Right cardiac atrium (tissue), 5 donors: ENCODE measurements at places on chromosomes 3 and 15.
A peak's percentile ranks its signal among the peaks of the same experiment; 100 is the strongest.

GRCh38 chr3:52004163-52004787, 8.6 kb upstream of the RPL29 start:
- DNase-seq: peak; percentile 84

GRCh38 chr15:89335298-89336041, 846 bp upstream of the POLG start:
- DNase-seq: peak; percentile 52

GRCh38 chr3:128281056-128281455, 127.8 kb downstream of the EEFSEC start:
- no peak for DNase-seq

DNA sequence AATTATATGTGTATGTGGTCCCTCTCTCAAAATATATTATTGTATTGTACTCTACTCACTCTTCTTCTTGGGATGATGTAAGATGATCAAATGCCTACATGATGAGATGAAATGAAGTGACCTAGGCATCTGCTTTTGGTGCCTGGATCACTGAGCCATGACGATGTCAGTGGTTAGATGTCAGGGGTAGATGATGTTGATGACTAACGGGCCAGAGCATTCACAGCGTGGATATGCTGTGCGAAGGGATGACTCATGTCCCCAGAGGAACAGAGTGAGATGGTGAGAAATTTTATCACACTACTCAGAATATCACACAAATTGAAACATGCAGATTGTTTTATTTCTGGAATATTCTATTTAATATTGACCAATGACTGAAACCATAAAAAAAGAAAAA, 233.9 kb upstream of the CADM2 start:
- no peak for DNase-seq

DNA sequence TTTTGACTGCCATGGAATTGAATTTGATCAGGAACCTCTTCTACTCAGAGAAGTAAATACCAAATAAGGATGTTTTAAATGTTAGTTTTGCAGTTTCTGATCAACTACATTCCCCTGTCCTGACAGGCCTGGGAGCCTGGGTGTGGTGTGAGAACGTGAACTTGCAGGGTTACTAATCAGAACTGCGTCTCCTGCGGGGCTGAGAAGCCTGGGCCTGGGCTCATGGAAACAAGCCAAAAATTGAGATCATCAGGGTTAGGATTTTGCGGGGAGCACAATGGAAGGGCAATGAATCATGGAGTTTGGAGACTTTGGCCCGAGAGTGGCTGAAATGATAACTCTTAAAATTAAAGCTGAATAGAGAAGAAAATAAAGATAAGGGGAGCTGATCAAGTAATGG, 47.8 kb upstream of the C3orf70 start:
- DNase-seq: no peak

DNA sequence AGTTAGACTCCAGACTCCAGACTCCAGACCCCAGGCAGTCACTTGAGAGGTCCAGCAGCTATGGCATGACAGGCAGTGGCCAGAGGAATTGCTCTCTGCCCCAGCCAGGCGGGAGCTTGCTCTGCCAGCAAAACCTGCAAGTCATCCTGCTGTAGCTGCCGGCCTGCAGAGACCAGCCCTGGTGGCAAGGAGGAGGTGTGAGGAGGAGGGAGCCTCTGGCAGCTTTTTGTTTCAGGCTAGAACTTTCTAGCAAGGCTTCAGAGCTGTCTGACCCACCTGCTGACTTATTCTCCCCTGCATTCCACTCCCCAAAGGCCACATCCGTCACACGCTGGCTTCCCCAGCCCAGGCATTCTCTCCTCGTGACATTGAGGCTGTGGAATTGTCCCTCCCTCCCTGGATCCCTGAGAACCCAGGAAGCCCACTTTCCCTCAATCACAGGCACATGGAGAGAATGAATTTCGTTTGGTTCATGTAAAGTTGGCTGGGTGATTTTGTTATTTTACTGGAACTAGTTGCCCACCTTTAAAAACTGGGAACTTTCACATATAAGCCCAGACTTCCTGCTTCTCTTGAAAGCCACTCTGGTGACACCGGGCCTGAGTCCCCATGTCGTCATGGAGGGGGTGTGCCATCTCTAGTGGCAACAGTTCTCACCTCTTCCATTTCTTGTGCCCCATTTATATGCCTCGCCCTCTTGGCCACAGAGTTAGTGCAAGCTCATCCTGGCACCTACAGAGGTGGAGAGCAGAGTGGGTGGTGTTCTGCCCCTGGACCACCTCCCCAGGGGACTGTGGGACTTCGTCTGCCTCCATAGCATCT, 82.7 kb downstream of the ABHD5 start:
- peak; percentile 39 for DNase-seq

DNA sequence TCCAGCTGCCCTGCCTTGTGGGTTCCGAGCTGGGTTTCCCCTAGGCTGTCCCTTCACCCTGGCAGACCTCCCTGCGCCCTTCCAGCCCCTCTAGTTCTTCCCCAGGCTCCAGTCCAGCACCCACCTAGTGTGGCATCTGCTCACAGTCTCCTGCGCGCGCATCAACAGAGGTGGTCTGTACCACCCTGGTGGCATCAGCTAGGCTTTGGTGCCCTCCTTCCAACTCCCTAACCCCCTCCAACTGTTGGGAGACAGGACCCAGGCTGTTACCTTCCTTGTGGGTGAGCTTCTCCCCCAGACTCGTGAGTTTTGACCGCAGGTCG, 8.0 kb downstream of the CALML4 start:
- DNase-seq: no peak

DNA sequence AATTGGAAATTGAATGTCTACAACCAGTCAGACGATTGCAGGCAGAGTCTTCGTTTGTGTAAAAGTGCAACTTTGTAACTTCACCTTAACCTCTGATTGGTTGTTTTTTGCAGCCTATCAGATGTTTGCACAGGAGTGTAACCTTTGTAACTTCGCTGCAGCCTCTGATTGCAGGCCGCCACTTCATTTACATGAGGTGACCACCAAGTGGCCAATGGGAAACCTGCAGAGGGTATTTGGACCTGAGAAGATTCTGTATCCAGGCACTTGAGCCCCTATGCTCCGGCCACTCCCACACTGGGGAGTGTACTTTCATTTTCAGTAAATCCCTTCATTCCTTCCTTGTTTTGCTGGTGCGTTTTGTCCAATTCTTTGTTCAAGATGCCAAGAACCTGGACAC, 68.1 kb upstream of the PFN2 start:
- DNase-seq: no peak

GRCh38 chr15:89104172-89104564, 15.9 kb downstream of the ABHD2 start:
- peak; percentile 48 for DNase-seq

- DNase-seq: no peak
These were observed 76.1 kb downstream of the FRMD4B start for GRCh38 chr3:69309814-69310213.

- DNase-seq: no peak
These were observed 15.0 kb downstream of the MBNL1 start for GRCh38 chr3:152283492-152284381.

DNA sequence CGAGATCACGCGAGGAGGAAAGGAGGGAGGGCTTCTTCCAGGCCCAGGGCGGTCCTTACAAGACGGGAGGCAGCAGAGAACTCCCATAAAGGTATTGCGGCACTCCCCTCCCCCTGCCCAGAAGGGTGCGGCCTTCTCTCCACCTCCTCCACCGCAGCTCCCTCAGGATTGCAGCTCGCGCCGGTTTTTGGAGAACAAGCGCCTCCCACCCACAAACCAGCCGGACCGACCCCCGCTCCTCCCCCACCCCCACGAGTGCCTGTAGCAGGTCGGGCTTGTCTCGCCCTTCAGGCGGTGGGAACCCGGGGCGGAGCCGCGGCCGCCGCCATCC, 1.1 kb upstream of the SETD5 start:
- no peak for DNase-seq

- no peak for DNase-seq
These were observed 24.1 kb upstream of the ARHGEF3 start for GRCh38 chr3:56825567-56826438.

DNA sequence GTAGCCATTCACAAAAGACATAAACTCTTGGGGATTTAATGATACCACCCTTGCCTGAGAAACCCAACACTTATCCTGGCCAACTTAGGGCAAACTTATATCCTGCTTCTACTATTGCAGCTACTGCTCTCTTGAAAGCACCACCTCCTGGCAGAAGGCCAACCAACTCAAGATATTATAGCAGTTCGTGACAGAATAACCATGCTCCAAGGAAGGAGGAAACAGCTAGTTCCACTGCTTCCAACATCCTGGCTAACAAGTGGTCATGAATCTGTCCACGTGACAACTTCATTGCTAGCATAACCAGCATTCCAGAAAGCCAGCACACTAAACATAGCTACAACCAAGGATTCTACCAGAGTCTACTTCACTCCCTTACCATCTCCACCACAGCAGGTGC, 1037.5 kb downstream of the TBL1XR1 start:
- no peak for DNase-seq

GRCh38 chr15:100134089-100134583, 207.6 kb downstream of the ADAMTS17 start:
- no peak for DNase-seq

GRCh38 chr3:57958642-57959422, 49.4 kb upstream of the FLNB start:
- DNase-seq: peak; percentile 68

DNA sequence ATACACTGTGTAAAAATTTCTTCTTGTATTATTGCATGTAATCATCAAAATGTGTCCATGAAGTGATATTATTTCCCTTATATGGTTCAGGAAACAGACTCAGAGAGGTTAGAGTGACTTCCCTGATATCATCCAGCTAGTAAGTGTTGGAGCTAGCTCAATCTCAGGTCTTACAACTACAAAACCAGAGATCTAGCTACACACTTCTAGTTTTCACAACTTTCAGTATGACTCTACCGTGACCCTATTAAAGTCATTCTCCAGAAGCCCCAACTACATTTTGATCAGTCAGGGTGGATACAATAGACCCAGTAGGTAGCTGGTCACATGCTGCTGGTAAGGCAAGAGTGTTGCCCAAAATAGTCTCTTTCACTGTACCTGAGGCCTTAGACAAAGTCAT, 165.3 kb downstream of the GOLIM4 start:
- DNase-seq: no peak

DNA sequence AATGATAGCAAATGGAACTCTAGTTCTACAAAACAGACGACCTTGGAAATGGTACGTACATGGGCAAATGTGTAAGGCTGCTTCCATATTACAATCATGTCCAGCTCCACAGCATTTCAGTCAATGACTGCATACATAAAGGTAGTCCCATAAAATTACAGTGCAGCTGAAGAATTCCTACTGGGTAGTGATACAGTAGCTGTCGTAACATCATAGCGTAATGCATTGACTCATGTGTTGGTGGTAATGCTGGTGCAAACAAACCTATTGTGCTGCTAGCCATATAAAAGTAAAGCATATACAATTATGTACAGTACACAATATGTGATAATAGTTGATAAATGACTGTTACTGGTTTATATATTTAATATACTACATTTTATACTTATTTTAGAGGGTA, 18.5 kb downstream of the TTC23 start:
- DNase-seq: no peak

- DNase-seq: no peak
These were observed 324.9 kb upstream of the COL8A1 start for GRCh38 chr3:99313485-99313884.

DNA sequence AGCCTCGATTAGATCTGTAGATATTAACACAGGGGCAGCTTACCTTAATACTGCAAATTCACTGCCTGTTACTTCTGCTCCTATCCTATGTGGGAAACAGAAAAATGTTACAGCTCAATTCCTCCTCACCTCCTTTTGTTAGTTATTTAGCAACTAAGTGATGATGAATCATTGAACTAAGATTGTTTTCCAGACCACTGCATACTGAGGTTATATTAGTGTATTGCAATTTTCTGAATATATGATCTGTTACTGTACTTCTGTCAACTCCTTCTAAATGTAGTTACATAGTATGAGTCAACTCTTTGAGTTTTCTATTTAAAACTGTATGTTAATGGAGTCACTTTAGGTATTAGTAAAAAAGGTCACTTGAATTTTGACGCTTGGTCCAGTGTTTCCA, 331.5 kb upstream of the SLCO3A1 start:
- DNase-seq: no peak

DNA sequence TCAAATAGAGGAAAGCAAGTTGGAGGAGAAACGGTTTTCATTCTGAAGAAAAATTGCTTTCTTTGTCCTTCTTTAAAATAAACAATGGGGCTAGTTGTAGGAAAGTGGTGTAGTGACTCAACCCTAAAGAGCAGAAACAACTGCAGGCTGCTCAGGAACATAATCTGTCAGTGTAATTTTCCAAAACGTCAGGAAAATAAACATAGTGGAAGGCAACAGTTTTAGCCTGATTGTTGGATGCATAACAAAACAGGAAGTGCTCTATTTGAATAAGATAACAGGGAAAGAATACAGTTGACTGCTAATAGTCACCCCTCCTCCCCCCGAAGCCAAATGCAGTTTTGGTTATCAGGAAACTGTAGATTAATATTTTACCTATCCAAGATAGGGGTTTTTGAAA, 167.6 kb downstream of the ECT2 start:
- no peak for DNase-seq

- DNase-seq: no peak
These were observed 103.2 kb upstream of the ST8SIA2 start for GRCh38 chr15:92290359-92290992.

GRCh38 chr3:140265302-140265701, 330.3 kb downstream of the CLSTN2 start:
- DNase-seq: no peak

DNA sequence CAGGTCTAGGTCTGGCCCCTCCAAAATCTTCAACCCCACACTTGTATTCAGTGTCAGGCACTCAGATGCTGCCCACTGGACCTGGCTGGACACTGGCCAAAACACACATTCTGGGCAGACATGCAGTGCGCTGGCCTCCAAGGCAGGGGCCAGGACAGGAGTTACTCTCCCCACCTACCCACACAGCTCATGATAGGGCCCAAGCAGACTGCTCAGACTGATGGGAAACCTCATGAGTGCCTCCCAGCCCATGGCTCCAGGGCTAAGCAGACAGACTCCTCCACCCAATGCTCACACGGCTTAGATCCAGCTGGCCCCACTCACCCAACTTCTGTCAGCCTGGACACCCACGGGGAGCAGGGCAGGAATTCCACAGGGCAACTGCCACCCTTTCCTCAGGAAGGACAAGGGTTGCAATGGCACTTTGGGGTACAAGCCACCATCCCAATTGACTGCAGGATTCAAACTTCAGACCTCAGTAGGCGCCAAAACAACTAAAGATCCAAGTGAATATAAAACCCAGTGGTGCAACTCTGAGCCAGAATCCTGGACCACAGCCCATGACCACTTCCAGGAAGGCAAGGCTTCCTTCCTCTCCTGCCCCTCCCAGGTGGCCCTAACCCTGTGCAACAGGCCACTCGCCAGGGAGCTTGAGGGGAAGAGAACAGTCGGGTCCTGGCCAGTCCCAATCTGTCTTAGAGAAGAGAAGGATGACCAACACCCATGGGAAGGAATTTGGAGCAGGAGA, 1.4 kb downstream of the LTF start:
- DNase-seq: peak; percentile 71

DNA sequence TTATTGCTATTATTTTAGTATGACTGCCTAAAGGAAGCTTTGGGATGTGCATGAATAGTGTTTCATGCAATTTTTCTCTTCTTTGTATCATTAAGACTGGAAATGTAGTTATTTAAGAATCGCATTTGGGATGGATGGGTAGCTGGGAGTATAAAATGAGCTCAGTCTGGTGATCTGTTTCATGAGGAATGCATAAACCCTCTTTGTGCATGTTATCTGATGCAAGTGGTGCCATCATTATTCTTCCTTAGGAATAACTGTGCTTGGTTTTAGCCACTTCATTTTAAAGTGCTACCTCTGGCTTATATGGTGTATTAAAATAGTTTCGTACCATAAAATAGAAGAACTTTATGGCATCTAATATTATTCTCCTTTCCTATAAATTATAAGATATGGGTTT, 535.6 kb downstream of the GRM7 start:
- DNase-seq: no peak

- no peak for DNase-seq
These were observed 10.6 kb upstream of the TM4SF4 start for GRCh38 chr3:149463921-149464320.
